ENCODE measurements at places on chromosomes 1 and 21. TPM values are rescaled to one million over a fixed set of nuclear protein-coding genes. Genes with fewer than 3 reads are reported as not detected.
A peak's percentile ranks its signal among the peaks of the same experiment; 100 is the strongest.

DNA sequence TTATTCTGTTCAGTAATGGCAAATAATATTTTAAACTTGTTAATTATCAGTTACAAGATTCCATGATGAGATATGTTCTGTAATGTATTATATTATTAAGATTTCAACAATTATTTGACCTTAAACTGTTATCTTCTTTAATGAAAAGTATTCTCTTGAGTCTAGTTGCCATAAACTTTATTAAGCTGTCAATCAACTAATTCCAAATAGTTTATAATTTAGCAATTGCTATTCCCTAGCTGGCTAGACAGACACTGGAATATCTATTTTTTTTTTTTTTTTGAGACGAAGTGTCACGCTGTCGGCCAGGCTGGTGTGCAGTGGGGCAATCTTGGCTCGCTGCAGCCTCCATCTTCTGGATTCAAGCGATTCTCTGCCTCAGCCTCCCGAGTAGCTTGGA is 3.8 kb downstream of the CMPK1 start:
- no peak for DNase-seq

GRCh38 chr1:169902751-169903150 is 9.1 kb upstream of the SCYL3 start:
- no peak for DNase-seq

DNA sequence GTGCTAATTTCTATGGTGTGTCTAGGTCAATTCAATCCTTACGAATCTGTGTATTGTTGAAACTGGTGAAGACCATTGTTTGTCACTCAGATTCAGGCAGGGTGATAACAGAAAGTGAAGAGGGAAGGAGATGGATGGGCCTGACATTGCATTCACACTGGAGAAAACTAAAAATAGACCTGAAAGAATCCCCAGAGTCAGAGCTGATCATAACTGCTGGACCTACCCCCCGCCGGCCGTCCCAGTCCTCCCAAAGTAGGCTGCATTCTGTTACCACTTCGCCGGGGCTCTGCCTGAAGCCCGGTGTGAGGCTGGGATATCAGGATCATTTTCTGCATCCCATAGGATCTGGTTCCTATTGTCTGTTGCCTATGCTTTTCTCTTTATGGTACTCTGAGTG is 121.1 kb downstream of the NUF2 start:
- DNase-seq: no peak

- DNase-seq: peak; percentile 6
Measured at GRCh38 chr1:101567582-101568189, 330.9 kb downstream of the S1PR1 start.

Gene QSOX1
- 129 TPM for total RNA-seq

DNA sequence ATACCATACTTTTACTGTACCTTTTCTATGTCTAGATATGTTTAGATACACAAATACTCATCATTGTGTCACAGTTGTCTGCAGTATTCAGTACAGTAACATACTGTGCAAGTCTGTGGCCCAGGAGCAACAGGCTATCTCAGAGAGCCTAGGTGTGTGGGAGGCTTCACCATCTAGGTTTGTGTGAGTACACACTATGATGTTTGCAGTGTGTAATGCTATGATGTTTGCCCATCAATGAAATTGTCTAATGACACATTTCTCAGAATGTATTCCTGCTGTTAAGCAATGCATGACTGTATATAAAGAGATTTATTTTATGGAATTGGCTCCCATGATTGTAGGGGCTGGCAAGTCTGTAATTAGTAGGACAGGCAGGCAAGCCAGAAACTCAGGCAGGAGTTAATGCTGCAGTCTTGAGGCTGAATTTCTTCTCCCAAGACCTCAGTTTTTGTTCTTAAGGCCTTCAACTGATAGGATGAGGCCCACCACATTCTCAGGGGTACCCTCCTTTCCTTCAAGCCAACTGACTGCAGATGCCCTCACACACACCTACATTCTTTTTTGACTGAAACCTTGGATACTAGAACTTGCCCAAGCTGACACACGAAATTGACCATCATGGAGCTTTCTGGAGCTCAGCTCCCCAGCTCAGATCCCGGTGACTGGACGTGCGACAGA is 7.7 kb upstream of the AGTRAP start:
- DNase-seq: no peak

- DNase-seq: no peak
Measured at GRCh38 chr1:9406111-9406510, 113.4 kb downstream of the SPSB1 start.

Gene FOXD2
- 0.54 TPM for total RNA-seq

- DNase-seq: no peak
Measured at GRCh38 chr1:181143102-181143859, 54.8 kb downstream of the IER5 start.

Gene AZIN2
- 1.6 TPM for total RNA-seq
